ENCODE measurements at places on chromosomes 5 and 9.
A peak's percentile ranks its signal among the peaks of the same experiment; 100 is the strongest.

DNA sequence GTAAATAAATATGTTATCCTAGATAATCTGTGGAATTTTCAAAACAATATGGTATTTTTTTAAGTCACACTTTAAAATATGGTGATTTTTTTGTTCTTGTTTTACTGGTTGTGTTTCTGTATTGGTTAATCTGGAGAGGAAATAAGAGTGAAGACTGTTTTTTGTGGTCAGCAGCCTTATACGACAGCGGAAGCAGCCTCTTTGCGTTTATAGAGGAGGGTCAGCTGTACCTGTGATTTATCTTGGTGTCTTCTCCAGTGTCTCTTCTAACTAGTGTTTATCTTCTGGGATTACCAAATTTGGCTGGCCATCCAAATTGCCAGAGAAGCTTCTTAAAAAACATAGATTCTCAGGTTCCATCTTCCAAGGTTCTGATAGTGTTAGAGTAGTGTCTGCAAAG is 58.7 kb downstream of the ICE1 start:
- DNase-seq, result no peak

GRCh38 chr5:140632366-140633020 is 482 bp downstream of the CD14 start:
- peak; percentile 63 for DNase-seq

DNA sequence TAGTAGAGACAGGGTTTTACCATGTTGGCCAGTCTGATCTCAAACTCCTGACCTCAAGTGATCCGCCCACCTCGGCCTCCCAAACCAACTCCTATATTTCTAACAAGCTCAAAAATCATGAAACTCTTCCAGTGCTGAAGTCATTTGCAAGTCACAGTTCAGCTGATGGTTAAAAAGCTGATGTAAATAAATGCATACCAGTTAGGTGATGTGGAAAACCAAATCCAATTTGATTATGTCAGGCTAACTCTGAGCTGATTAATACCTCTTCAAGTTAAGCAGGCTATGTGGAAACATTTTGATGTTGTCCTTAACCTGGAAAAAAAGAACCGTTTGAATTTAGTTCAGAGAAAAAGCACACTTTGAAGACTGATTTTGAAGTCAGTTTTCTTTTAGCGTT is 51.0 kb downstream of the TMEM252 start:
- DNase-seq, result no peak

- no peak for DNase-seq
Observed at GRCh38 chr5:137478043-137478442, 21.1 kb downstream of the SPOCK1 start.

- no peak for DNase-seq
Observed at GRCh38 chr9:2727966-2728613, 10.8 kb downstream of the KCNV2 start.

GRCh38 chr5:909086-909485 is 16.4 kb downstream of the TRIP13 start:
- DNase-seq, result no peak

- DNase-seq, result no peak
Observed at GRCh38 chr5:116669261-116670031, 94.8 kb upstream of the SEMA6A start.

DNA sequence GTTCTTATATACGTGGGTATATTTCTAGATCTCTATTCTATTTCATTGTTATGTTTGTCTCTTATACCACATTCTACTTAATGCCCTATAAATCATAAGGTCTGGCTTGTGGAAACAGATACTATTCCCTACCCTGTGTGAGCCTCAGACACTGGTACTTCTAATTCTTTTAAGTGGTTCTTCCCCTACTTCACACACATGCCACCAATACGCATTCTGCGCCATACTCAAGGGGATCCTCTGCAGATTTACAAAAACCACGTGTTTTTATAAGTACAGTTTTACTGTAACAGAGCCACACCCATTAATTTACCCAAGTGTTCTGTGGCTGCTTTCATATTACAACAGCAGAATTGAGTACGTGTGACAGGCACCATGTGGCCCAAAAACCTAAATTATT is 195.6 kb downstream of the SAXO1 start:
- DNase-seq, result no peak

DNA sequence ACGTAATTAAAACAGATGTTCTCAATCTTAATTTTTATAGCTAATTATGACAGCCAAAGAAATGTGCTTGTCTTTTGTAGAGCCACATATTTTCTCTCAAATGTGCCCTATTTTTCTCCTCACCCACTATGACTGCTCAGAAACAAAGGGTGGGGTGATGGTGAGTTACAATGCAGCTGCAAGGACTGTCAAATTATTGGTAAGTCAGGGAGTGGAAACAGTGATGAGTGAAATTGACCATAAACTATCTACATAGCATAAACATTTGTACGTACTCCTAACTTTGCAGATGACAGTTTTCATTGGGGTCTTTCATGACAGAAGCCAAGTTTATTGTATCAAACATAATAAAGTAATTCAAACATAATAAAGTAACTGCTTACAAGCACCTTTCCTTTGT is 215.9 kb downstream of the MCTP1 start:
- no peak for DNase-seq

DNA sequence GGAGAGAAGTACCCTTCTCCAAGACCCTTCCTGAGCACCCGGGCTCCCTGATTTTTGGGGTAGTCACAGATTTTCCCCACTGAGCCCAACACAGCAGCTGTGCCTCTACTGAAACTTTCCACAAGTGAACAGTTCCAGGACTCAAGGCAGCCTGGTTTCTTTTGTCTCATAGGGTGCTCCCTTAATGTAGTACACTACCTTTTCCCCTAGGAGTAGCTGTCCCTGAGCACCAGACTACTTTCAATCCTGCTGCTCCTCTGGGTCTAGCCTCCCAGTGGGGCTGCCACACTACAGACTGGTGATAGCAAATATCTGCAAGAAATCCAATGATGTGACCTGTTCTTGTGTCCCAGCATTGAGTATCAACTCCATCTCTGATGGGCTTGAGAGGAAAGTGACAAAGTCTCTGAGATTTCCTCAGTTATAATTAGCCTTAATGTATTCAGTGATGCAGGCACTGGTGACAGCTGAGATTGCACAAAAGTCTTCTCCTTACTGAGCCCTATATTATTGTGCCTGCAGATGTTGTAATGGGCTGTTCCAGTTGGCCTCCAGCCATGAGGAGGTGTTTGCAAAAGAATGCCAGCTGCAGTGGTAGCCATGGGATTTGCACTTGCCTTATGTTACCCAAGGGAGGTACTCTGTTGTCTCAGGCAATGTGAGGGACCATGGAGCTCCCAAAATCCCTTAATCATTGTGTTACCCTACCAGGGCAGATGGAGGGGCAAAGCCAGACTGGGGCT is 1802.5 kb downstream of the EFNA5 start:
- no peak for DNase-seq

DNA sequence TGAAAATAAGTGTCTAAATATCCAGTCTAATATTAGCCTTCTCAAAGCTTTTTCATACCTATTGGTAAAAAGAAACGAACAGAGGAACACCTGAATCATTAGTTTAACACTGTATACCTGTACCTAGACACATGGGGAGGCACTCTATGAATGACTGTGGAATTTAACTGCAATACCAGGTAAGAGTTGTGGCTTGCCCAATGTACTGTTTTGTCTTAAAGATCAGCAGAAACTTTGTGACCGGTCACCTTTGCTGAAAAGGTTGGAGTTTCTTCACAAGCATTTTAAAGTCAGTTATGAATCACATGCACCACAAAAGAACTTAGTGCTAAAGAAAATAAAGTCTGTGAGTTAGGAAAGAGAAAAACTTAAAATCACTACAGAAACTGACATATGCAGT is 2.4 kb downstream of the PGGT1B start:
- DNase-seq, result no peak

- DNase-seq, result no peak
Observed at GRCh38 chr9:130043654-130044623, 950 bp upstream of the FNBP1 start.

- DNase-seq, result no peak
Observed at GRCh38 chr5:78492224-78492623, 131.8 kb downstream of the SCAMP1 start.

GRCh38 chr5:132471944-132472343 is 18.6 kb downstream of the IRF1 start:
- no peak for DNase-seq

DNA sequence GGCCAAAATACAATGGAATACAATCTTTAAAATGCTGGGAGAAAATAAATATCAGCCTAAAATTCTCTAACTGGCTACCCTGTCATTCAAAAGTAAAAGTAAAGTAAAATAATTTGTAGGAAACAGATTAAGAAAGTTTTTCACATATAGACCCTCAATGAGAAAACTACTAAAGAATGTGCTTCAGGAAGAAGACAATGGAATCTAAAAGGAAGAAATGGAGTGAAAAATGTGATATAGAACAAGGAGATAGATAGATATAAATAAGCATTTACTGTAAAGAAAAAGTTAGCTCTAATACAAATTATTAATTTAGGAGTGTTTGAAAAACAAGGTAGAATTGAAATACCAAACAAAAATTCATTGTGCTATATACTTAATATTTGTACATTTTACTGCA is 368.6 kb upstream of the MPDZ start:
- no peak for DNase-seq

GRCh38 chr5:22567983-22568382 is 285.2 kb downstream of the CDH12 start:
- DNase-seq, result no peak

DNA sequence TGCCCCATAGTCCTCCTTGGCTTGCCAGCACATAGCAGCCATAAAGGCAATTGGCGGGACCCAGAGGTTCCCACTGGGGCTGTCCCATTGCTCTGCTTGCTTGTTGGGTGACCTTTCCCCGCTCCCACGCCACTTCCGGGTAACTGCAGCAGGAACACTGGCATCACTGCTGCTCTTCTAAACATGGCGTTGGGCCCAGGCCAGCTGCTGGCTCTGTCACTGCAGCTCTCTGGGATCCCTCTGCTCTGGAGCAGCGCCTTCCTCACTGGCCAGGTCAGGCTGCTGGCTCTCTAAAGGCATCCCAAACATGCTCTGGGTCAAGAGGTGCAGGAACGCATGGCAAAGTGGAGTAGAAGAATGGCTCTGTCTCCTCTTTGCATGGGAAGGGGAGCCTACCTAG is 92.9 kb downstream of the DRD1 start:
- no peak for DNase-seq

DNA sequence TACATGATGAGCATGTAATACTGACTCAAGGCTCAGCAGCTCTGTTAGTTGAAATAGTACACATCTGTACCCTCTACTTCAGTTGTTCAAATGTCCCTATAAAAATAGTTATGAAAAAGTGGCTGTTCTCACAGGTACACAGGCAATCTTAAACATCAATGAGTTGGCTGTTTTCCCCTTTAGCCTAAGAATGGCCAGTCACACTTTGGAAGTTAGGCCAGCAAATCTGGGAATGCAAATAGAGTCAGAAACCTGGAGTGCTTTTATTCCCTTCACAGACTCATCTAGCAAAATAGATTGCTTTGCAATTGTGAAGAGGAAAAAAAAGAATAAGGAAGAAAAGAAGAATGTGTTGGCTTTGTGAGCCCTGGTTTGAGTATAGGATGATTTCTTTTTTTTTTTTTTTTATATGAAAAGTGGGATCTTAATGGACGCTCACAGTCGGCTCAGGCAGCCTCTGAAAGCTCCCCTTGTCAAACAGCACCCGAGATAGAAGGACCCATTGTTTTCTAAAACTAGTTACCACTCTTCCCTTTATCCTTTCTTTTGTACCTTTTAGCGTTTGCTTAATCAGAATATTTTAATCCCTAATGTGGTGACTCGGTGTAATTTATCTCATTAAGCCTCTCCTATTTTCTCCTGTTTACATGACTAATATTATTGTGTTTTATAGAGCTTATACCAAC is 27.9 kb upstream of the TLE1 start:
- no peak for DNase-seq

- no peak for DNase-seq
Observed at GRCh38 chr5:5634817-5635216, 212.3 kb downstream of the ICE1 start.

DNA sequence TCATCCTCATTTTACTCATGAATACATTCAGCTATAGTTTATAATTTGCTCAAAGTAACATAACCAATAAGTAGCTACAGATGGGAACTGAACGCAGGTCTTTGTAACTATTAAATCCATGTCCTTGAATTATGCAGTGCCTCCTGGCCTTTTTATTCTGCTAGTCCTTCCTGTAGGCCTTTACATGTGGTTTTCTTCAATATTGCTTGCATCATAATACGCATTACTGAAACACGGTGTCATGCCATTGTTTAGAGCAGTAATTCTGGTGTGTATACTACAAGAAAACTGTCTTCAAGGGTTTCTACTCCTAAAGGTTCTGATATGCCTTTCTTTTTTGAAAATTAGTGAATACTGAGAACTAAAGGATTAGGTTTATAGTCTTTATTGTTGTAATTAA is 20.7 kb downstream of the CWC27 start:
- DNase-seq, result no peak

DNA sequence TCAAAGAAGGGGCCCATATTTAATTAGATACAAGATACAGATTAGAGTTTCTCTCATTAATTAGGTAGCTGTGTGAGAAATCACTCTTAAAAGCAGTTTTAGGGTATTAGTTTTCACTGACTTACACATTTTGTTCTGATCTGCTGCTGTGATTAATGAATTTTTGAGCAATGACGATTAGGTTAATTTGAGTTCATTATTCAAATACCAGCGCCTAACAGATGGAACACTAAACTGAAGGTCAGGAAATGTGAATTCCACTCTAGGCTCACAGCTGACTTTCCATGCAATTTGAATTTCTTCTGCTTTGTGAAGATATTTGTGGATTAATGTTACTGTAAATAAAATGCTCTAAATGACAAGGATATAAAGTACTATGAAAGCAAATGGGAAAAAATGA is 380.6 kb downstream of the ADGRV1 start:
- no peak for DNase-seq

Measured in bone marrow (tissue), 2 donors.